Urinary bladder (tissue), 4 donors: ENCODE measurements at places on chromosomes 1 and 21. TPM values are rescaled to one million over a fixed set of nuclear protein-coding genes. Genes with fewer than 3 reads are reported as not detected.

The CYP4A11 gene
- 0.14 TPM for polyA plus RNA-seq

GRCh38 chr1:119026956-119027355, 38.8 kb upstream of the TBX15 start:
- DNase-seq = no peak

The TMEM82 gene
- not detected for polyA plus RNA-seq

The CFHR2 gene
- polyA plus RNA-seq = 0.34 TPM

The FAM72D gene
- polyA plus RNA-seq = 0.25 TPM

- DNase-seq = no peak
Measured at GRCh38 chr1:36956570-36956969, 77.7 kb downstream of the GRIK3 start.

DNA sequence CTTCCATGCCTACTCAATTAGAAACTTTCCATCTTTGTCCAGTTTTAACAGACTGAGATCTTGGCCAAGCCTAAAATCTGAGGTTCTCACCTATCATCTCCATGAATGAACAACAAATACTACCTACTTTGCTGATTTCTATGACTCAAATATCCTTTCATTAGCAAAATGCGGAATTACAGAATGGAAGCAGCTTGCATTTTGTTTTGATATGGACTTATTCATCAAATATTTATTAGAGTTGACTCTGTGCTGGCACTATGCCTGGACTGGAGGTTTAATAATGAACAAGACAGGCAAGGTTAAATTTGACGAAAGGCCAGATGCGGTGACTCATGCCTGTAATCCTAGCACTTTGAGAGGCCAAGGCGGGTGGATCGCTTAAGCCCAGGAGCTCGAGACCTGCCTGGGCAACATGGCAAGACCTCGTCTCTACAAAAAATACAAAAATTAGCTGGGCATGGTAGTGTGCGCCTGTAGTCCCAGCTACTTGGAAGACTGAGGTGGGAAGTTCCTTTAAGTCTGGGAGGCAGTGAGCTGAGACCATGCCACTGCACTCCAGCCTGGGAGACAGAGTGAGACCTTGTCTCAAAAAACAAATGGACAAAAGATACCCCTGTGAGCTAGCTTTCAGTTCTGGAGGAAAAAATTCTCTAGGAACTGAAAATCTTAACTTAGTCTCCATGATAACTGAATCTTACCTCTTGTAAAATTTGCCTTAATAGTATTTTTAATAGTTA, 29.4 kb upstream of the SOD1 start:
- DNase-seq = peak; percentile 8

The THEM5 gene
- not detected for polyA plus RNA-seq

DNA sequence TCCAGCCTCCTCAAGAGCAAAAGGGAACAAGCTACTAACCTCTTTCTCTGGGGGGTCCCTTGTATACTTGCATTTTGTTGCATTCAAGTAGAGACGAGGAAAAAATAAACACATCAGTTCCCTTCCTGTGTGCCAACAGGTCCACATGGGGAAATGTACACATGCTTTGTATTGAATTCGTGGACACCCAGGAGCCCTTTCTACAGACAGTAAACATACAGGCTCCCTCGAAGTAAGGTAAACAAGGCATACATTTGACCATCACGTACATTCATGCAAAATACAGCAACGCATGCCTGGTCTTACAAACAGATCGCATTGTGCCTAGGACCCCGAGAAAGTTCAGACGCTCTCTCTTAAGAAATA, 1.1 kb downstream of the KCND3 start:
- DNase-seq = no peak

DNA sequence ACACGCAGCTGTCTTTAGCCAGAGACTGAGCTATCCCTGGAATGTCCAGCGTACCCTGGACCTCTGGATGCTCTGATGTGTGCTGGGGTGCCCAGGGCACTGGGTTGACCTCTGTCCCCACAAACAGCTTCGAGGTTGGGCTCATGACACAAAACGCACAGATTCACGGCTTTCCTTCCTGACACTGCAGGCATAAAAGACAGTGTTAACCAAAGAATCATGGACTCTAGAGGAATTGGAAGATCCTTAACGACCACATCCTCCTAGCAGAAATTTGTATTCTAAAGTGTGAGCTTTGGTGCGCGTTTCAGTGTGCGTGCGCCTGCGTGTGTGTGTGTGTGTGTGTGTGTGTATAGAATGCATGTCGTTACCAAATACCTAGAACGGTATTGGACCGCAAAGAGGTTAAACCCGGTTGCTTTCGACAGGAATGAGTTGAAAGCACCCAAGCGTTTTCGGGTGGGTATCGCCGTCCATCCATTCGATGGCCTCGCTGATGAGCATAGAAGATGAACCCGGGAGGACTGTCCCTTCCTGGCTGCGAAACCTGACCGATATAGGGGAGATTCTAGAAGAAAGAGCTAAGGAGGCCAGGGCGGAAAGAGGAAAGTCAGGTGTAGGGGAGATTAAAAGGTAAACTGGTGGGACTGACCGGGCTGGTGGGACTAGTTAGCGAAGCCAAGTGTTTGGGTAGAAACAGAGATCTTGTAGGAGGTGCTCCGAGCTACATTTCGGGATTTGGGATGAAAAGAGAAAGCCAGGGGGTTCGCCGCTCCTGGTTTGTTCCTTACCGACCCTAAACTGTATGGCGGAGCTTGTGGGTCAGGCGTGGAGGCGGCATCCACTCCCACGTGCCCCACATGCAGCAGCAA, 6.8 kb upstream of the LHX9 start:
- DNase-seq = no peak

The PLPPR5 gene
- 0.66 TPM for polyA plus RNA-seq

The ZNF436 gene
- 11.3 TPM for polyA plus RNA-seq
